ENCODE measurements at places on chromosomes 2 and 18.
A peak's percentile ranks its signal among the peaks of the same experiment; 100 is the strongest.

DNA sequence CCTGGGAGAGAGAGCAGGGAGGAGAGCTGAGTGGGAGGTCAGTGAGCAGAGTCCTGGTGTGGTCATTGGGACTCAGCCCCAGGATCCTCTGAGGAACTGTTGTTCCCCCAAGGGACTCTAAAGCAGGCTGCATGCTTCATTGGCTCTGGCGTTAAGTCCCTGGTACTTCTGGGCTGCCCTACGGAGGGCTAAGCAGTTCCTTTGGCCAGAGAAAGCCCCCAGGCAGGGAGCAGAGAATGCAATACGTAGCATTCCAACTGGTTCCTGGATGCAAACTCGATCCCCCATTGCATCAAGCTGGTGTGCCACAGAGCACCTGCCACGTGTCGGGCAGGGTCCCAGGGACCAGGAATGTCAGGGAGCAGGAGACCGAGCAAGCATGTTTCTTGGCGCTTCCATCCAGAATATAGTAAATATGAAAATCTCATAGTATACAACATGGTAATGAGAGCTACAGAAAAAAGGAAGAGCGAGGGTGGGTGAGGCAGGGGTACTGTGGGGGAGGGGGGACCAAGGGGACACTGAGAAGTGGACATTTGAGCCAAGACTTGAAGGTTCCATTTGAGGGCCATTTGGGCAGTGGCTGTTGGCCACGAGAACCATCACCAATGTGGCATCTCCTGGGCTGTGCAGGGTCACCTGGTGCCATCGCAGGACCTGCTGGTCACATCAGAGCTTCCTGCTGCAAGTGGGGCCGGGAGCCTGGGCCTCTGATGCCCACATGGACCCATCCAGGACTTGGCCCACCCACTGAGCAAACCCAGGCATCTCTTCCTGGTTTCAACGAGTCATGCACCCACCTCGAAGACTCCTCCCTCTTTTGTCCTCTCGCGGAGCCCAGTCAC, 160.4 kb downstream of the ASB1 start:
- DNase-seq = no peak

DNA sequence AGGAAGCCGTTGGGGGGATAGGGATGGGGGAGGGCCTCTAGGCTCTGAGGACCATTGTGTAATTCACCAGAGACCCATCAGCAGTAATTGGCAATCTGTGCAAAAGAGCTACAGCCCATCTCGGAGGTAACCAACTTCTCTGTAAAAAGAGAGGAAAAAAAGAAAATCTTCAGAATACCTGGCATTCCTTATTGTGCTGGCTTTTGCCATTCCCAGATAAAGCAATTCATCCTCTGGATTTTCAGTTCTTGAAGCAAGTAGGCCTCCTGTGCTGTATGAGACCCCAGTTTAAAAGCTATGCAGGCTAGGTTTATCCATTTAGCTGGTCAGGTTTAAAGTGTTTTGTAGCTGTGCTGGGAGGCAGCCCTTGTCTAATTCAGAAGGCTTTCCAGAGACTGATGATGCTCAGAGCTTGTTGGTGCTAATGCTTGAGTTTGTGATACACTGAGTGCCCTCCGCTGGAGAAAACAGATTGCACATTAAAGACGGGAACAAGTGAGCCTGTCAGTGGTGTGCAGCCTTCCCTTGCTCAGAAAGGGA, at the start of gene LRRTM4:
Gene LRRTM4 (minus strand): TSS at position 446 of the 540 bp plus-strand sequence.
- peak; percentile 24 for DNase-seq

- DNase-seq = no peak
These were observed 3.5 kb upstream of the APOB start for GRCh38 chr2:21047141-21048009.

DNA sequence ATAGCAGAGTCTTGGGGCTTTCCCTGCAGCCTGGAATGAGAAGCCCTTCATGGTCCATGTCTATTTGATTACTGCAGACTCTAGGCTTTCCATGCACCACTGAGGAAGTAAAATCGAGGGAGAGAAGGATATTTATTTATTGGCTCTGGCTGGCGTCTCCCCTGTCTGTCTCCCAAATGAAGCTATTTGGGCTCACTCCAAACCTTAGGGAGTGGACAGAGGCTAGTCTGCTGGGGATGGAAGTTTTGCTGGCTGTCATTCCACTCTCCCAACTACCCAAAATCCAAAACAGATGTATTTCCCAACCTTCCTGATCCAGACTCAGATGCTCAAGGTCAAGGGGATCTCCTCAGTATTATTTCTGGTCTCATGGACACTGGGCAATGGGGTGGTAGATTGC, 33.7 kb downstream of the TMEM17 start:
- no peak for DNase-seq

- DNase-seq = no peak
These were observed 287.9 kb downstream of the PDE11A start for GRCh38 chr2:177784745-177785067.

GRCh38 chr2:165357758-165358157, 111.7 kb upstream of the CSRNP3 start:
- no peak for DNase-seq

- peak; percentile 58 for DNase-seq
These were observed 38.1 kb upstream of the ARHGEF4 start for GRCh38 chr2:130798472-130799218.

GRCh38 chr2:151777935-151778334, 43.7 kb upstream of the NEB start:
- DNase-seq = no peak

DNA sequence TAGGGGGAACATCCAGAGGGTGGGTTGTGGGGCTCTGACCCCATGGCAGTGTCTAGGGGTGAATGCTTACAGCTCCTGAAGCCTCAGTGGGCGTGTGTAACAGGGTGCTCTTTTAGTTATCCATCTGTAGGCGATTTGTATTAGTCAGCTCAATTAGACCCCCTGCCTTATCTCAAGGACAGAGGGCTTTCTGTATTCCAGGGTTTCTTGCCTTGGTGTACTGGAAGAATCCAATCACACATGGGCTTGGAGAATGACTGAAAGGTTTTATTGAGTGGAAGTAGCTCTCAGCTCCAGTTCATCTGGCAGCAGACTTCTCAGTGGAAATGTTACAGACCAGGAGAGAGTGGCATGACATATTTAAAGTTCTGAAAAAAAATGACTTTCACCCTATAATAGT, 334.0 kb upstream of the GCFC2 start:
- no peak for DNase-seq

- DNase-seq = no peak
These were observed 42.7 kb downstream of the UBE2F start for GRCh38 chr2:238009563-238009962.

DNA sequence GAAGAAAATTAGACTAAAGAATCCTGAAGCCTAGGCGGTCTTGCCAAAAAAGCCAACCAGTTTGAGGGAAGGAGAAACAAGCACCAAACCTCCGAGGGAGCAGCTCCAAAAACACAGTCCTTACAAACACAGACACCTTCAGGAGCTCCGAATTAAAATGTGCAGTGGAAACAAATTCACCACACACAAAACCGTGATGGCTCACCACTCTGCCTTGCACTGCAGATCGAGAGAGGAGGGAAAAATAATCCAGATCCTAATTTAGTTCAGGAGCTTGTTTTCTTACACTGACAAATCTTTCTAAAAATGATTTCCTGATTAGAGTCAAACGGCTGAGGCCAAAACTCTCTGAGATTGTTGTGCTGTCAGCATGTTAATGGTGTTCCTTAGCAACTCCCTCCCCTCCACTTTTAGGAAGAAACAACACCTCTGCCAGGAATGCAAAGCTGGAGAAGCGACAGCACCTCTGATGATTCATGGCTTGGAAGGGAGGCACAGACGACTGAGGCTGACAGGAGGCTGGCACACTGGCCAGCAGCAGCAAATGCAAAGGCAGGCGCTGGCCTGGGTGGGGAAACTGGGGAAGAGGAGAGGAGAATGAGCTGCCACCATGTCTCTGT, 249.4 kb upstream of the KLHL29 start:
- DNase-seq = no peak

DNA sequence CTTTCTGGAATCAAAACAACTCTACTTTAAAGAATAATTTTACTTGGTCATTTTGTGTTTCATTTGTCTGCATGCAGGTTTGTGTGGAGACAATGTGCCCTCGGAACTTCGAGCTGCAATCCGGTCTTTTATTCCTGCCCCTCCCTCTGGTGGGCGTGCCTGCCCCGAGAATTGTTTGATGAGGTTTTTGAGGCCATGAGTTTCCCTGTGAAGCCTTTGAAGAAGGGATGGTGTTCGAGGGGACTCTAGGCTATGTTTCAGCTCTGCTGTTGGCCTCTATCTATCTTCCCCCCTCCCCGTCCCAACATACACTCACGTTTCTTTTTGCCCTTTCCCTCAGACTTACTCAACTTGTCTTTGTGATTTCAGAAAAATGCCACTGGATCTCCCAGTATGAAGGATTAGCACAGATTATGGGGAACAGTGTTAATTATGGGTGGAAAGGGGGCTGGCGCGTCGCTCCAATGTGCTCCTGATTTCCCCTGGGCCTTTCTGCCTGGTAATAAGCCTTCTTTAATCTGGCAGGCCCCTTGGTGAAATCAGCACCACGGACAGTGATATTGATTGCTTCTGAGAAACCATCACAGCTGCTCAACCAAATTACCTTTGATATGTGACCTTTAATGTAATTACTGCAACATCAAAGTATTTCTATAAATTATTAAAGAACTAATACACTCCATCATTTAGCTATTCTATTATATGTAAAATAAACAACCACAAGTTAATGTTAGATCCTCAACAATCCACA, 82.2 kb downstream of the CELF4 start:
- DNase-seq = no peak

GRCh38 chr2:38600242-38600891, 2.4 kb downstream of the HNRNPLL start:
- no peak for DNase-seq

GRCh38 chr2:170505631-170506275, 209.4 kb upstream of the SP5 start:
- DNase-seq = no peak

DNA sequence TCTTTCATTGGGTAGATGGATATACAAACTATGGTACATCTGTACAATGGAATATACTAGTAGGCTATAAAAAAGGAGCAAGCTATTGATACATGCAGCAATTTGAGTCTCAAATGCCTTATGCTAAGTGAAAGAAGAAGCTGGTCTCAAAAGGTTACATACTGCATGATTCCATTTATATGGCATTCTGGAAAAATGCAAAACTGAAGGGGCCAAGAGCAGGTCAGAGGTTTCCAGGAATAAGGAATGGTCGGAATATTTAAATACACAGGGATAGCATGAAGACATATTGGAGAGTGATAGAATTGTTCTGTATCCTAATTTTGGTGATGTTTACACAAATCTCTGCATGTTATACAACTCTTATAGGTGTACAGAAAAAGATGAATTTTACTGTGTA, 85.8 kb downstream of the BABAM2 start:
- DNase-seq = no peak

- DNase-seq = no peak
These were observed 109.4 kb downstream of the ZNF516 start for GRCh38 chr18:76385681-76385975.

DNA sequence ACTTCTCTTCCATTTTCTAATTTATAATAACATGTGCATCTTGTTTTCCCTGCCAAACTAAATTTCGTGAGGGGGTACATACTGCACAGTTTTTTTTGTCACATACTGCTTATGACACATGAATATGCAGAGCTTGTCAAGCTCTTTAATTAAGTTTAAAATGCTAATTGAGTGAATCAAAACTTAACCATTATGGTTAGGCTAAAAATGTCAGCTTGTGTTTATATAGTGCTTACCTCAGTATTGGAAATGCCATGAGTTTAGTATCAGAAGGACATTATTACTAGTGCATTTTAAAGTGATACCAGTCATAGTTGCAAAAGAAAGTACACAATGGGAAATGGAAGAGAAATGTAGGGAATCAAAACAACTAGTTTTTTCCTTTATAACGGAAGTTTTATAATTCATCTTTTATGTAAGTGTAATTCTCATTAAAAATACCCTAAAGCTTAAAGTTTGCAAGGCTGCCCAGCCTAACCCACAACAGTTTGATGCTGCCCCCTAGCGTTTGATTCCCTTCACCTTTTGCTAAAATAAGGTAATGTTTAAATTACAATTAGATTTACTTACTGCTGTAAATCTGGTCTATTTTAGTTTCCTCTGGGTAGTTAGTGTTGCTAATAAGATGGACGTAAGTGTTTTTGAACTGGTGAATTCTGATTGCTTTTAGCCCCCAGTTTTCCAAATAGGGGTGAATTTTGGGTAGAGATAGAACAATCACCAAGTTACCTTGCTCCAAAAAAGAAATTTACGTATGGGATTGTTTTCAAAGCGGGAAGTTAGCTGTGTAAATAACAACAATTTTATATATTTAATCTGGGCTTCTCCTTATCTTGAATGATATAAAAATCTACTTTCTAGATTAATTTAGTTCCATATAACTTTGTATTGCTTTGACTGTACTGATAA, 3.2 kb downstream of the SLC39A10 start:
- peak; percentile 35 for DNase-seq

GRCh38 chr2:47119001-47119400, 36.1 kb downstream of the STPG4 start:
- no peak for DNase-seq

DNA sequence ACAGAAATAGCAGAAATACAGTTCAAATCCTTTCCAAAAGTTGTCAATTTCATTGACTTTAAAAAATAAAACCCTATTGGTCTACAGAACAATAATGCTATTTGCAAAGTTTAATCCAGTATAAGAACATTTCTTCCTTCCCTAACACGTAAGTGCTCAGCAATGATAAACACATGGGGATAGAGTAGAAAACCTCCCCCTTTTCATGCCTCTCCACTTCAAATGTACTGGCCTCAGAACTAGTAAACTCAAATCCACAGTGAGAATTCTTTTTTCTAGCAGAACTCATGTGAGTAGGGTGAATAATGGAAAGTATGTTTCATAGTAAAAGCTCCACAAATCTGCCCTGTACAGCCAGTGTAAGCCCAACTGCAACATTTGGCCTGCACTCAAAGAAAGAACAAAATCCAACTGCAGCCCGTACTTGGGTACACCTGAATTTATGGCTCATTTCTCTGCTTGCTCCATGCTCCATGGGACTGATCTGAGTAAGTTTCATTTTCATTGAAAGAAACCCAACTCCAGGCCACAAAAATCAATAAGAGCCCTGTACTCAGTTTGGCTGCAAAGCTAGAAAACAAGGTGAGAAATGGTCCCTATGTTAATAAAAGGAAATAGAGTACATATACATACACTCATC, 115.0 kb upstream of the RMDN2 start:
- no peak for DNase-seq

GRCh38 chr2:191234376-191234775, 10.8 kb upstream of the MYO1B start:
- DNase-seq = no peak

DNA sequence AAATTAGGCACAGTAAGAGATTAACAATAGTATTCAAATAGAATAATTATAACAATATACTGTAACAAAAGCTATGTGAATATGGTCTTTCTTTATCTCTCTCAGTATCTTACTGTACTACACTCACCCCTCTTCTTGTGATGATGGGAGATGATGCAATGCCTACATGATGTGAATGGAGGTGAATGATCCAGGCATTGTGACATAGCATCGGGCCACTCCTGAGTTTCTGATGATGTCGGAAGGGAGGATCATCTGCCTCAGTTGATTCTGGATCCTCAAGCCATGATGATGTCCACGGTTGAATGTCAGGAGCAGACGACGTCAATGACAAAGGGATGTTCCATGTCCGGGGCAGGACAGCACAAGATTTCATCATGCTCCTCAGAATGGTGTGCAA, 268.3 kb upstream of the MGAT5 start:
- no peak for DNase-seq

GRCh38 chr2:177396703-177397460, 4.3 kb downstream of the AGPS start:
- DNase-seq = no peak

Data from NCI-H1092 (cell line).